ENCODE measurements at places on chromosomes 13 and 19.

- DNase-seq: peak; percentile 23
These were observed 3.0 kb downstream of the HSPB6 start for GRCh38 chr19:35753634-35754369.

DNA sequence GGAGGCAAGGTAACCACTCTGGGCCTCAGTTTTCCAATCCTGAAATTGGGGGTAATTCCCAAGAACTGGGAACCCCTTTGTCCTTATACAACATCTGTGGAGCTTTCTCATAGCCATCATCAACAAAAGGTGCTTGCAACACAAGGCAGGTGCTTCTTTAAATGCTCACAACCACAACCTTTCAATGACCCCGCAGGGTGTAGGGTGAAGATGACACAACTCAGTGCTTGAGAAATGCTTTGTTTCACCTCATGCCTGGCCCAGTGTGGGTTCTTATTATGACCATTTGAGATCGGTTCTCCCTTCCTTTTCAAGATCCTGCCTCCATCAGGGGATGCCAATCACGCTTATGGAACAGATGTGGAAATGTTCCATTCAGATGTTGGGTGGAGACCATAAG, 8.4 kb downstream of the WIZ start:
- no peak for DNase-seq

- DNase-seq: no peak
These were observed 341.4 kb downstream of the PCDH9 start for GRCh38 chr13:66888698-66889097.

DNA sequence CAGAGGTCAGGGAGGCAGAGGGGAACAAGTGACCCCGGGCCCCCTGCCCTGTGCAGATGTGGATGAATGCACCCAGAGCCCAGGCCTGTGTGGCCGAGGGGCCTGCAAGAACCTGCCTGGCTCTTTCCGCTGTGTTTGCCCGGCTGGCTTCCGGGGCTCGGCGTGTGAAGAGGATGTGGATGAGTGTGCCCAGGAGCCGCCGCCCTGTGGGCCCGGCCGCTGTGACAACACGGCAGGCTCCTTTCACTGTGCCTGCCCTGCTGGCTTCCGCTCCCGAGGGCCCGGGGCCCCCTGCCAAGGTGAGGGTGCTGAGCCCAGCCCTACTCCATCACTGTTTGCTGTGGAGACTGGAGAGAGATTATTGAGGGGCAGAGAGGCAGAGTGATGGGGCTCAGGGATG, 9.9 kb downstream of the LTBP4 start:
- no peak for DNase-seq

GRCh38 chr19:33205531-33206260, 11.6 kb downstream of the LRP3 start:
- DNase-seq: no peak

GRCh38 chr19:19485161-19485997, 30.0 kb downstream of the TSSK6 start:
- no peak for DNase-seq

DNA sequence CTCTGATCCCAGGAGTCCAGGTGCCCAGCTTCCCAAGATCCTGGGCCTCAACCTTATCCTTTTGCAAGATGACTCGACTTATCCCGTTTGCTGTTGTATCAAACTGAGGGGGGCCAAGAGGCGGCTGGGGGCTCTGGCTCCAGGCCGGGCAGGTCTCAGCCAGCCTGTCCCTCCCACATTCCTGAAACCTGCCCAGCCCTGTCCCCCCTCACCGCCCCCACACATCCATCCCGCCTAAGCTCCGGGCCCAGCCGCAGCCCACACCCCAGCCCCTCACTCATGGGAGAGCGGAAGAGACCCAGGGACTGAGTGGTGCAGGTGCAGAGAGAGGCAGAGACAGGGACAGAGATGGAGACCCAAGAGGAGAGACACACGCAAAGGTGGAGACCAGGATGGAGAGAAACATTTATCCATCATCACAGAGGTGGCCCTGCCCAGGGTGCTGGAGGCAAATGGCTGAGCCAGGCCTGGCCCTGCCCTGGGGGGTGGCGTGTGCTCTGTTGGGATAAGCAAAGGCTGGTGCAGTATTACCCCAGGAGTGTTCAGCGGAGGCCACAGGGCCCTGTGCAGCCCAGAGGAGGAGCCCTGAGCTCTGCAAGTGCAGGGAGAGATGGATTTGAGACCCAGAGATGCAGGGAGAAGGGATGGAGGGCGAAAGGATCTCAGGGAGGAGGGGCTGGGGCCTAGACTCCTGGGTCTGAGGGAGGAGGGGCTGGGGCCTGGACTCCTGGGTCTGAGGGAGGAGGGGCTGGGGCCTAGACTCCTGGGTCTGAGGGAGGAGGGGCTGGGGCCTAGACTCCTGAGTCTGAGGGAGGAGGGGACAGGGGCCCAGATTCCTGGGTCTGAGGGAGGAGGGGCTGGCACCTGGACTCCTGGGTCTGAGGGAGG, 1.6 kb downstream of the BCAM start:
- DNase-seq: no peak
